Type B pancreatic cell (in vitro differentiated cells): ENCODE measurements at places on chromosomes 11 and 22. TPM values are rescaled to one million over a fixed set of nuclear protein-coding genes. Genes with fewer than 3 reads are reported as not detected.

DNA sequence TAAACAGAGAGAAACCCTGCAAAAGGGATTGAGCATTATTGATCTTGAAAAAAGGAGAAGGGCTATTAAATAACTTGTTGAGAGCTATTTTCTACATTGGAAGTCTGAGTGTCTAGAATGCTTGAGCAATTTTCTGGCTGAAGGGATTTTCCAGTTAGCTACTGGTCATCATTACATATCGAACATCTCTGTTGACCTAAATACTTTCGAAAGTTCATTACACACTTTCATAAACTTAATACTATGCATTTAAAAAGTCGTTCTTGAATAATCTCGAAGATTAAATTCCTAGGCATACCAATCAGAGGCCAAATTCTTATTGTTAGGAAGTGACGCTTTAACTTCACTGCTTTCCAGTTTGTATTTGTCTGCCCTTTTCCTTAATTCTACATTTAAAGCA is 13.7 kb downstream of the ETS1 start:
- DNase-seq, result no peak

- DNase-seq, result no peak
Measured at GRCh38 chr11:112751772-112752171, 209.4 kb upstream of the NCAM1 start.

GRCh38 chr11:94405062-94405833 is 4.0 kb upstream of the GPR83 start:
- no peak for DNase-seq

DNA sequence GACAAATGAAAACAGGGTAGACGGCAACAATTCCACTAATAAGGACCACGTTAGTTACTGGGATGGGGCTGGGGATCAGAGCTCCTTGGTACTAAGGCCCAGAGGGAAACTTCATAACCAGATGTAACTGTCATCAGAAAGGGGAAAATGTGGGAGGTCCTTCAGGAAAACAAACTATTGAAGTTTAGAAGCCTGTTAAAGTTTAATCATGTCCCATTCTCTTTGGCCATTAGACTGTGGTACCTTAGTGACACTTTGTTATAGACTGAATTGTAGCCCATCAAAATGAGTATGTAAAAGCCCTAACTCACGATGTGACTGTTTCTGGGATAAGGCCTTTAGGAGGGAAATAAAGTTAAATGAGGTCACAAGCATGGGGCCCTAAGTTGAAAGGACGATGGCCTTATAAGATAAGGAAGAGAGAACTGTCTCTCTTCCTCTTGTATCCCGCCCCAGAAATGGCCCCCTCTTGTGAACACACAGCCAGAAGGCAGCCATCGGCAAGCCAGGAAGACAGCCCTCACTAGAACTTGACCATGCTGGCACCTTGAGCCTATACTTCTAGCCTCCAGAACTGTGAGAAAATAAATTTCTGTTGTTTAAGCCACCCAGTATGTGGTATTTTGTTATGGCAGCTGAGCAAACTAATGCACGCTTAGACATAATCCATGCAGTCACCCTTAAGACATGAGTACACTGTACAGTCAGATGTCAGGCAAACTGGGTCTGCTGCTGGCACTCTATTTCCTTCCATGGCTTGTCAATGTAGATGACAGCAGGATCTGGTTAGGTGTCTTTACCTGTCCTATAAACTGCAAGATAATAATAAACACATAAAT is 26.9 kb upstream of the USP47 start:
- DNase-seq, result no peak

DNA sequence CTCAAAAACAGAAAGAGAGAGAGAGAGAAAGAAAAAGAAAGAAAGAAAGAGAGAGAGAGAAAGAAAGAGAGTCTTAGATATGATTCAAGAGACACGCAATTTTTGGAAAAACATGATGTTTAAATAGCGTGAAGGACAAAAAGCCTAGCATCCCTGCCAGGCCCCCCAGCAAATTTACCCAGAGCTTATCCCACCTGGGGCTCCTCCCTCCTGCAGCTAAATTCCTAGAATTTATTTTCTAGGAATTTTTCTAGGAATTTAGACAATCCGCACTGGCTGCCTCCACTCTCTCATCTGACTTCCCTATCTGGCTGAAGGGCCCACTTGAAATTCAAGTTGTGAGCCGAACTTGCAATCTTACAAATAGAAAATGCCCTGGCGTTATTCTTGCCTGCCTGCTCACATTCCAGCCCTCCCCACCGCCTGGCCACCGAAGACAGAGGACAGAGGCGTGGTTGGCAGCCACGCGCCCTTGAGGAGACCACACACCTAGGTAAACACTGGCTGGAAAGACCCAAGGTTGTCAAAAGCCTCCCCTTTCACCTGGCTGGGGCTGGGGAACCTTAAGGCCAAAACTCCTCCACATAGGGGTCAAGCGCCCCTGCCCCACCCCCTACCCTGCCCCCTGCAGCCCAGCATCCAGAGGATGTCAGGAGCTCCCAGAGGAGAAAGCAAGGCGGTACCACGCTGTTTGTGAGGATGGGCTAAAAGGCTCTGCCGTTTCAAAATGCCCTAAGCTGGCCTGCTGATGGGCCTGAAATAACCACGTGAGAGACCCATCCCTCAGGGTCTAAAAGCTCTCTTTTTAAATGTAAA is 42.2 kb downstream of the AHNAK start:
- no peak for DNase-seq

TSGA10IP gene
- total RNA-seq, result 0.68 TPM in 1 of 2 replicates, not detected in the other
